ENCODE measurements at places on chromosomes 13 and 19.

GRCh38 chr19:11479898-11480714 is 740 bp downstream of the ELAVL3 start:
- DNase-seq = no peak

DNA sequence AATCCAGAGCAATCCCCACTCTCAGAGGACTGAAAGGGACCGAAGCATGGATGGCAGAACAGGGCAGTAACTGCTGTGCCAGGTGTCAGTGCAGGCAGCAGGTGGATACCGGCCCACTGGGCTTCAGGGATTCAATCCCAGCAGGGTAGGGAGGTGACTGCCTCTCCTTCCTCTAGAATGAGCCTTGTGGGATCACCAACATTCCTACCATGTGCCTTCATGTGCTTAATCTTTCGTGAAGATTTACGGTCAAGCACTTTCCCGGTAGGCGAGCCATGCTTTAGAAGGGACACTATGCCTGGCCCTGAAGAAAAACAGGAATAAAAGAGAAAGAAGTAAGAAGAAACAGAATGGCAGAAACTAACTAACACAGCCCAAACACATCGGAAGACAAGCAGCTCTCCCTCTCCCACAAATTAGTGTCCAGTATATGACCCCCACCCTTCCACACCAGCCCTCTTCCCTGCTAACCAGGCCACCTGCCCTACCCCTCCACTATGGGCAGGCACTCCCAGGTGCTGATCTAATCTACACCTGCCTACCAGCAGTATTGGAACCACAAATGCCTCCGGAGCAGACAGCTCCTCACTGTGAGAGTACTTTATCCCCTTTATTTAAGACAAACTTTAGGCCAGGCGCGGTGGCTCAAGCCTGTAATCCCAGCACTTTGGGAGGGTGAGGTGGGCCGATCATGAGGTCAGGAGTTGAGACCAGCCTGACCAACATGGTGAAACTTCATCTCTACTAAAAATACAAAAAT is 162.5 kb downstream of the NUFIP1 start:
- no peak for DNase-seq

GRCh38 chr13:20609145-20609544 is 42.2 kb downstream of the IFT88 start:
- DNase-seq = no peak

- no peak for DNase-seq
These were observed at the start of gene SPTBN4 for GRCh38 chr19:40466985-40467734. TSS of gene SPTBN4 (plus strand) at chr19:40467001. CDS start at chr19:40472622, 5,621 bp downstream.

GRCh38 chr13:41682001-41682400 is 224.7 kb downstream of the RGCC start:
- no peak for DNase-seq

DNA sequence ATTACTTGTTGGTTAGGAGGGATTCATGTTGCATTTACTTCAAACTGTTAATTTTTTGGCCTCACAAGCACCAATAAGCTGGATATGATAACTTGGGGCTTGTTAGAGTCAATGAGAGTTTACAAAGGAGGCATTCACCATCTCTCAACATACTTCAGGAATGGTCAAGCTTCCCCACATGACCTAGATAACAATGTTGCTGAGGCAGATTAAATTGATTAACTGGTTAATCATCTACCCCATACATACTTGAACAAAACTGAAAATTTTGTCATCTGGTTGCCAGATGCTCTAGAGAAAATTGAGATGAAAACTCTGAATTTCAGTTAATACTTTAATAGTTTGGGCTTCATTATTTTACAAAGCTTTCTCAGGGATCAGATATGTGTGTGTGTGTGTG is 43.0 kb upstream of the UBL3 start:
- no peak for DNase-seq

Data from activated CD4-positive, alpha-beta T cell treated with anti-CD3 and anti-CD28 coated beads for 36 hours (primary cell).